ENCODE measurements at places on chromosomes 2 and 18.

GRCh38 chr2:165874445-165875039, 79.0 kb downstream of the TTC21B start:
- DNase-seq, result no peak

DNA sequence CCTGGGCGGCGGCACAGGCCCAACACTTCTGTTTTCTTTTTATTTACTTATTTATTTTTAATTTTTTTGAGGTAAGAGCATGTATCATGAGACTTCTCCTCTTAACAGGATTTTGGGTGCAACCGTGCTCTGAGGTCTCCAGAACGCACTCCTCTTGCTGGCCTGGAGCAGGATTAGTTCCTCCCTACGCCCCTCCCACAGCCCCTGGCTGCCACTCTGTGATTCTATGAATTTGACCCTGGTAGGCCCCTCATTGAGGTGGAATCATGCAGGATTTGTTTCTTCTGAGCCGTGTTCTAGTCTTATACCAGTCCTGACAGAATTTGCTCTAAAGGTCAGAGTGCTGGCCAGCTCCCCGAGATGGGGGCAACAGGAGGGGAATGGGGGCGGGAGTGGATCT, 106.5 kb upstream of the HS6ST1 start:
- DNase-seq, result no peak

DNA sequence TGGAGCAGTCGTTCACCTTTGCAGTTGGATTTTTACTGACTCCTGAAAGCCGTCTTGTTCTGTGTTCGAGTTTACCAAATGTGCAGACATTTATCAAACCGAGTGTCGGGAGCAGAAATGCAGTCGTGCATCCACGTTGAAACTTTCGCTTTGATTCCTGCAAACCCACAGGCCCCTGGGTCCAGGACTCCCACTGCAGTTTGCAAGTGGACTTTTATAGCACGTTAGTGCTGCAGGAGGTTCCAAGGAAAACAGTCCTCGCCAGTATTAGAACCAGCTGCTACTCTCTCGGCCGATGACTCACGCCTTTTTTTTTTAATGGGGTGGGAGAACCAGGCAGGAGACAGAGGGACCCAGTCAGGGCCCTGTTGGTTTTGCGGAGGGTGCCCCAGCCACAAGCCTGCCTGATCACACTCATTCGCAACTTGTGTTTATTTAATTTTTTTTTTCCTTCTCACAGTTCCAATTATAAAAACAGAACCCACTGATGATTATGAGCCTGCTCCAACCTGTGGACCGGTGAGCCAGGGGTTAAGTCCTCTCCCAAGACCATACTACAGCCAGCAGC, 90.1 kb downstream of the NFATC1 start:
- no peak for DNase-seq

DNA sequence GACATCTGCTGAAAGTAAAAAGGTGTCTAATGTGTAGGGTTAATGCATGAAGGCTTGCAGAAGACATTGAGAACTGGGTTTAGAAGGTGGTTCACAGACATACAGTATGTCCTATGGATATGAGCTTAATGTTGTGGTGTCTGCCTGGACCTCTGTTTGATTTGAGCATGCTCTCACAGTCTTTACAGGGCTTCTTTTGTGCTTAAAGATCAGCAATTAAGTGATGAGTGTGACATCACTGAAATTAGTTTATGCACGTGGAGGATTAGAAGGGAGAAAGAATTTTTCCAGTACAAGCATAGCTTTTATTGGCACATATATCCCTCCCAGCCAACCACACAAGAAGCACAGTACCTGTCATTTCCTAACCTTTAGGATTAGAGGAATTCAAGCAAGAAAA, 367.5 kb upstream of the RAB12 start:
- no peak for DNase-seq

- no peak for DNase-seq
These were observed 1142.7 kb downstream of the CNTNAP5 start for GRCh38 chr2:125167820-125168219.

- DNase-seq, result no peak
These were observed 25.3 kb downstream of the SLC16A14 start for GRCh38 chr2:230043461-230043860.

All from progenitor cell of endocrine pancreas (in vitro differentiated cells).